ENCODE measurements at places on chromosomes 3 and 15. TPM values are rescaled to one million over a fixed set of nuclear protein-coding genes. Genes with fewer than 3 reads are reported as not detected.

GOLIM4 gene
- total RNA-seq, result 0.25 TPM

DNA sequence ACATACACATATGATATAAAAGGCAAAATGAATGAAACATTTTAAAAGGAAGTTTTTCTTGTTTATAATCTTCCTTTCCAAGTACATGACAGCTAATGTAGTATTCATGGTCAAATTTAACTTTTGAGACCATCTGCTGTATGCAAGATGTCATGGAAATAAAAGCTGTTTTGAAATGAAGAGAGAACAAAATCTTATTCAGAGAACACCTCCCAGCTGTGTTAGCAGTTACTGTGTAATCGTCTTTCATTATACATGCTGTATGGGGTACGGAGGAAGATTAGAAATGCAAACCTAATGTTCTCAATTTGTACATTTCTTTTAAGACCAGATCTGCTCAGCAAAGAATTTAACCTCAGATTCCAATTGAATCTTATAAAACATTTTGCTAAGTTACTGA lies 1182.3 kb downstream of the OTOL1 start:
- no peaks in the 10 kb centered on the region for H3K27me3 ChIP-seq
- DNase-seq, result no peak
- H3K36me3 ChIP-seq, result no peaks in the 10 kb centered on the region
- no peak overlapping the region for H3K4me3 ChIP-seq
- H3K27ac ChIP-seq, result no peak overlapping the region

GRCh38 chr3:157351981-157352380 lies 84.7 kb upstream of the PTX3 start:
- H3K4me1 ChIP-seq, result no peaks in the 10 kb centered on the region
- no peak for DNase-seq
- H3K4me3 ChIP-seq, result no peak overlapping the region
- no peak overlapping the region for H3K27ac ChIP-seq
- H3K27me3 ChIP-seq, result no peaks in the 10 kb centered on the region

- peaks cover 4% of the 10 kb centered on the region for H3K4me1 ChIP-seq
- no peak overlapping the region for H3K27ac ChIP-seq
- DNase-seq, result no peak
- no peaks in the 10 kb centered on the region for H3K36me3 ChIP-seq
- H3K27me3 ChIP-seq, result no peaks in the 10 kb centered on the region
- no peak overlapping the region for H3K4me3 ChIP-seq
Observed at GRCh38 chr15:58244536-58244935, 106.4 kb downstream of the AQP9 start.

DNA sequence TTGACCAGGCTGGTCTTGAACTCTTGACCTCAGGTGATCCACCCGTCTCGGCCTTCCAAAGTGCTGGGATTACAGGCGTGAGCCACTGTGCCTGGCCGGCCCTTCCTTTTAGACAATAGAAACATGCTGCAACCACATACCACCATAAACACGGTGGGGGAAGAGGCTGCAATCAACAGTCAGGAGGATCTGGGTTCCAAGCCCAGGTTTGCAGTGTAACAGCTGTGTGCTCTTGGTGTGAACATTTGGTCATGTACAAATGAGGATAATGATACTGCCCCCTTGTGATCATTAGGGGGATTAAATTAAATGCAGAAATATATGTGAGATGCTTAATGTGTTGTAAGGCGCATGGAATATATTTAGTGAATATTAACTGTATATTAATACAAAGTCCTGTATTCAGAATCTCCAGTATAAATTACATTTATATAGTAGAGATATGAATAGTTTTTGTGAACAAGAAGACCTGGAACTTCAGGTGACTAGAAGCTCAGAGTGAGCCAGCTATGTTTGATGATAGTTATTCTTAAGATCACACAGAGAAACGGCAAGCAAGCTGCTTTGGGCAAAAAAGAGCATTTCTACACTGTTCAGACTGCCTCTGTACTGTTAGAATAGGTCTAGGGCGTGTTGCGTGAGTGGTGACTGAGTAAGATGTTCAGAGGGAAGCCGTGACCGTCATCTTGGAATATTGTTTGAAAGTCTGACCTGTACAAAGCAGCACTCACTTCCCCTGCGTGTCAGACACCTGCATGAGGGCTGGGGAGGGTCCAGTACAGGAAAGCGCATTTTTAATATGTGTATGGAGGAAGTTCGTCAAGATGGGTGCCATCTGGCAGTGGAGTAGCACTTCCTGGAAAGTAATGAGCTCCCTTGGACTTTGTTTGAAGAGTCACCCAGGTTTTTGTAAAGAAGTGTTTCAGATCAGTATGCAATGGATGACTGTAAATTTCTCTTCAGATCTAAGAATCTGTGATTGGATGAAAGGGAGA lies 125.8 kb downstream of the PGPEP1L start:
- no peaks in the 10 kb centered on the region for H3K27me3 ChIP-seq
- H3K27ac ChIP-seq, result no peak overlapping the region
- peak; percentile 34 for DNase-seq
- no peak overlapping the region for H3K4me3 ChIP-seq

DNA sequence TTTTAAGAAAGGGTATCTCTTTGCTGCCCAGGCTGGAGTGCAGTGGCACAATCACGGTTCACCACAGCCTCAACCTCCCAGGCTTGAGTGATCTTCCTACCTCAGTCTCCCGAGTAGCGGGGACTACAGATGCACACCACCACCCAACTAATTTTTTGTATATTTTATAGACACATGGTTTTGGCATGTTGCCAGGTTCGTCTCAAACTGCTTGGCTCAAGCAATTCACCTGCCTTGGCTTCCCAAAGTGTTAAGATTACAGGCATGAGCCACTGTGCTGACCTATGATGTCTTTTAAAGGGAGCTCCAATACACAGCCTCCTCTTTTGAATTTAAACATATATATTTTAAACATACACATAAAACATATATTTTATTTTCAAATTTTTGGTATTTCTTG lies 60.9 kb downstream of the SLC9C1 start:
- no peaks in the 10 kb centered on the region for H3K36me3 ChIP-seq
- no peak for DNase-seq
- no peak overlapping the region for H3K4me3 ChIP-seq
- H3K27me3 ChIP-seq, result no peaks in the 10 kb centered on the region
- no peaks in the 10 kb centered on the region for H3K4me1 ChIP-seq
- H3K27ac ChIP-seq, result no peak overlapping the region

- H3K27me3 ChIP-seq, result no peaks in the 10 kb centered on the region
- DNase-seq, result no peak
- no peak overlapping the region for H3K4me3 ChIP-seq
- H3K4me1 ChIP-seq, result no peaks in the 10 kb centered on the region
Observed at GRCh38 chr3:114104414-114104813, 47.9 kb downstream of the QTRT2 start.

RTP3 gene
- total RNA-seq, result not detected

DNA sequence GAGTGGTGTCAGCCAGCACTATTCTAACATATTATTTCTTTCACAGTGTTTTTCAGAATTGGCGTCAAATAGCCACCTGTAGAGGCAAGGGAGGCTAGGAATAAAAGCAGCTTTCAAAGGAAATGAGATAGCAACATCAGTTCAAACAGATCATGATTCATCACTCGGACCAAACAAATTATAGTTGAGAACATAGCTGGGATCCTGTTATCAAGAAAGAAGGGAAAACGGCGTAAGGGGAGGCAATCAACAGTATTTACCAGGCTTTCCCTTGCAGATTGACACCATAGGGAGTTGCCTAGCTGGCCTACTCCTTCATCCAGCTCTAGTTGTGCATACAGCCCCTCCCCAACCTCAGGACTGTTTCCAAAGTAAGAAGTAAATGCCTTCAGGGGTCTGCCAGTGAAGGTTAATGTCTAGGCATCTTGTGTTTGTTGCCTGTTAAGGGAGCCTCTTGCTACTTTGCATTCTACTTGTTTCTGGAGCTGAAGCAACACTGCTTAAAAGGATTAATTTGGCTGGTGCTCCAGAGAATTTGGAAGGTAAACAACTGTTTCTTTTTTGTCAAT lies 286.5 kb downstream of the NSUN3 start:
- no peak overlapping the region for H3K4me3 ChIP-seq
- H3K27ac ChIP-seq, result no peak overlapping the region
- no peak for DNase-seq
- no peaks in the 10 kb centered on the region for H3K4me1 ChIP-seq

DNA sequence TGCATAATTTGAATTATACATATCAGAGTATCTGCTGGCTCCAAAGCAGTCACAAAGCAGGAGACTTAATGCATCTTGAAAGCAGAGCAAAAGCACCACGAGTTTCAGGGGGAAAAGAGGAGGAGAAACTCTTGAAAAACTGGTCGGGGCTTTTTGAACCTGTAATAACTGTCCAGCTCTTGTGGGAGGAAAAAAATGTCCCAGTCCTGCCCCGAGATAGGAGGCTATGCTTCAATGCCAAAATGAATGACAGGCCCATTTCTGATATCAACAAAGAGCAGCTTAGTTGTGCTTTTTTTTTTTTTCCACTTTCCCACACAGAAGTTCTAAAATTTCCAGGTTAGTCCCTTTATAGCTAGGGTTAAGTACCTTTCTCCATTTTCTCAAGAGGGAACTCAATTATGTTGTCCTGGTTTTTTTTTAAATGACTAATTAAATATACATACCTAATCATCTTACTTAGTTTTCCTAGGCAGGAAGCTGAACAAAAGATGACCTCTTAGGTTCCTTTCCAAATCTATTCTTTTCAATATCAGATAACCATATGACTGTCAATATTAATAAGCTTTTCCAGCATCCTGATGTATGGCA lies 120.2 kb downstream of the TFDP2 start:
- H3K27ac ChIP-seq, result no peak overlapping the region
- no peak for DNase-seq
- H3K36me3 ChIP-seq, result no peaks in the 10 kb centered on the region
- peaks cover 6% of the 10 kb centered on the region for H3K4me1 ChIP-seq
- H3K4me3 ChIP-seq, result no peak overlapping the region
- no peaks in the 10 kb centered on the region for H3K27me3 ChIP-seq

GRCh38 chr3:66196633-66197032 lies 24.2 kb upstream of the SLC25A26 start:
- H3K36me3 ChIP-seq, result no peaks in the 10 kb centered on the region
- H3K4me3 ChIP-seq, result no peak overlapping the region
- H3K4me1 ChIP-seq, result no peaks in the 10 kb centered on the region
- no peaks in the 10 kb centered on the region for H3K27me3 ChIP-seq
- H3K27ac ChIP-seq, result no peak overlapping the region
- DNase-seq, result no peak

Data from CD4-positive, alpha-beta memory T cell (primary cell).